HepG2 (cell line): ENCODE measurements at places on chromosomes 4 and X. TPM values are rescaled to one million over a fixed set of nuclear protein-coding genes. Genes with fewer than 3 reads are reported as not detected.

GRCh38 chr4:124177647-124178425, 534.7 kb downstream of the ANKRD50 start:
- no peak for DNase-seq

- no peak for DNase-seq
These were observed 78.2 kb upstream of the C4orf54 start for GRCh38 chr4:99735822-99736221.

DNA sequence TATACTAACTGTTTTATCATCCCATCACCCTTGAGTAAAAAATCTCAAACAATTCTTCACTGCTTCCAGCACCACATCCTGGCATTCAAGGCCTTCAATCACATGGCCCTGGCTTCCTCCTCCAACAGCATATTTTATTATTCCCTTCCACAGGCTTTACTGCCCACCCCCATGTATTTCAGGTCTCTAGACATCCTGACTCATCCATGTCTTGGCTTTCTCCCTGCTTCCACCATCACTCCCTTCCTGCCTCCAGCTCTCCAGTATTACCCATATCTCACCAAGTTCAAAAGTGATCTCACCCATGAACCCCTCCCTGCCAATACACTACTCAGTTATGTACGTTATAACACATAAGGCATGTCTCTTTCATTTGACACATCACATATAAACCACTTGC, 34.7 kb upstream of the PLAC1 start:
- DNase-seq, result no peak

DNA sequence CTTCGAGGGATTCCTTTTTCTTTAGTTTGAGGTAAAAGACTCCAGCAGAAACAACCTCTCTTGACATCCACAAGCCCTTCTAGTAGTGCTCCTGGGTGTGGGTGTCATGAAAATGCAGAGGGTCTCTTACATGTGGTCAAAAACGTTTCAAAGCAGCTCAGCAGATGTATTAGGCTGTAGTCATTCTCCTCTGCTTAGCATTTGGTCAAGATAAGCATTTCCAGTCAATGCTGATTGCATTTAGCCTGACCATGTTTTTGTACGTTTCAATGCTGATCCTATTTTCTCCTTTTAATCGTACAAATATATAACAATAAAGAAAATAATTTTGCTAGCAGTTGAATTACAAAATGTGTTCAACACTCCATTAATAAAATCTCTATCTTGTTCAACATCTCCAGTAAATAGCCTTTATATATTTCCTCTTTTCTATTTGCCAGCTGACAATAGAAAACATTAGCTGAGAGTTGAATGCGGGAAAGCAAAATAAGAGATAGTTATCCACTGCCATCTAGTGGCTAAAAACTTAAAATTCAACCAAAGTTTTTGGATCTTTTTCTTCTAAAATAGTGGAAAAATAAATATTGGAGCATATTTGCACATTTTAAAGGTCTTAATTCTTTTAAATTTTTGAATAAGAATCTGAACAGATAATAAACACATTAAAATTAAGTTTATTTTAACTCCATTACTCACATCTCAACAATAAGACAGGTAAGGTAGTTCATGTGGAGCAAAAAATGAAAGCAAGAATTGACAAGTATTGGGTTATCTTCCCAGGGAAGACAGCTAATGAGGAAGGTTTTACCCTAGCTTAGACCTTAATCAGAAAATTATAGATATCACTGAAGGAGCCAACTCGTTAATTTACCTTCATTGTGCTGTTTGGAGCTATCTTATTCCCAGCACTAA, 15.2 kb upstream of the PACRGL start:
- no peak for DNase-seq

DNA sequence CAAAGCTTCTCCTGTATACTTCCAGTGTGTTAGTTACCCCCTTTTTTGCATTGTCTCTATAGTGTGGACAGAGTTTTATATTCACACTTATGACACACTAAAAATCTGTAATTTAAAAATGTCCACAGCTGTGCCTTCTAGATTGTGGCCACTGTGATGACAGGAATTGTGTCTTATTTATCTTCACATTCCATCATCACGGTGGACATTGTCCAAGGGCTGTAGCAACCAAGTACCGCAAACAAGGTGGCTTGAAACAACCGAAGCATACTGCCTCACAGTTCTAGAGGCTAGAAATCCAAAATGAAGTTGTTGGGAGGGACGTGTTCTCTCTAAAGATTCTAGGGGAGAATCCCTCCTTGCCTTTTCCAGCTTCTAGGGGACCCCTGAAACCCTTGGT, 32.3 kb downstream of the CHRNA9 start:
- peak; percentile 36 for DNase-seq

- no peak for DNase-seq
These were observed 73.3 kb downstream of the CYLC1 start for GRCh38 chrX:83934220-83934619.

GRCh38 chr4:140888054-140888453, 131.9 kb upstream of the TBC1D9 start:
- no peak for DNase-seq

GRCh38 chr4:88857588-88857987, 160.0 kb upstream of the NAP1L5 start:
- no peak for DNase-seq

DNA sequence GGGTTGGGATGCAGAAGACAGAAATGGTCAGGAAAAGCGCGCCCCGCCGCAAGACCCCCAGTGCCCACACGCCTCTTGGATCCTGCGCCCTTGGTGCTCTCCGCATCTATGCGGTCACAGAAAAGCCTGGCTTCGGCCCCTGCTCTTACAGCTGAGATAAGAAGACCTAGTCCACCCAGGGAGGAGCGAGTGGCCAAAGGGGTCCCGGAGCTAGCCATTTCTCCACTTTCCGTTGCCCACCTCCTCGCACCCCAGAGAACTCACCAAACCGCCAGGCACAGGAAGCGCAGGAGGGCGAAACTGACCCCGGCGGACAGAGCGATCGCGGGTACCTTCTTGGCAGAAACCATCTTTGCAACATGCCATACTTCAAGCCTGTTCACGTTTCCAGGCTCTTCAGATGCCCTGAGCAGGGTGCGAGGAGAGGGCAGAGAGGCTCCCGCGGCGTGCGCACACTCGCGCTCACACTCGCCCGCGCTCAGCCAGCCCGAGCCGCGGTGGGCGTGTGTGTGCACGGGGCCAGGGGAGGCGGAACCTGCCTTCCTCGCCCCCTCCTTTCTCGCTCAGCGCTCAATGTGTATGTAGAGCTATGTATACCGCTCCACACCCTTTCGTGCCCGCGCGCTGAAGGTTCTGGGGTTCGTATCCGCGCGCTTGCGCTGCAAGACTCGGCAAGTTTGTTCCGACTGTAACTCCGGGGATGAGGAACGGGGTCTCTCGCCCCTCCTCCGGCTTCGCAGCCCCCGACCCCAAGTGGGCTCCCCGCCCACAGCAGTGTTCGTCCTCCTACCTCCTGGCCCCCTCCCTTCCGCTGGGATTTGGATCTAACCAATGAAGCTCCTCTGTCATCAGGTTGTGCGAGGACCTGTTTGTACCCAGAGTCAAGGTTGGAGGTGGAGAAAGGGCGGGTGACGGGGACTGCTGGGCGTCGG, at the start of gene GABRA4:
GABRA4 (minus strand) TSS at position 507 of the 932 bp plus-strand sequence; CDS start at position 350, 157 bp downstream.
- no peak for DNase-seq

DNA sequence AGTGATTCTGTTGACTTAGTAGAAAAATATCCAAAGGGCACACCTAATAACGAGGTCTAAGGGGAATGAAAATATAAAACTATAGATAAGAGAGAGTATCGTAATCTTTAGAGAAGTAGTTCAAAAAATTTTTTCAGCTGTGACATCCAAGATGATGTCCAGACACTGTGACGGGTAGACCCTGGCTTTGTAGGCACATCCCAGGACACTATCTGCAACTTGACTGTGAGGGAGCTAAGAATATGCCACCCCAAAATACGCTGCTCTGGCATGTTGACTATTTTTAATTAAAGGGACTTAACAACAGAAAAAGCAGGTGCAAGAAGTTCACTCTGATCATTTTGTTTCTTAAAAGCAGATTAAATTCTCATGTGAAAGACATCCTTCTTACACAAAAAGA, 89.5 kb downstream of the CLCN4 start:
- no peak for DNase-seq

DNA sequence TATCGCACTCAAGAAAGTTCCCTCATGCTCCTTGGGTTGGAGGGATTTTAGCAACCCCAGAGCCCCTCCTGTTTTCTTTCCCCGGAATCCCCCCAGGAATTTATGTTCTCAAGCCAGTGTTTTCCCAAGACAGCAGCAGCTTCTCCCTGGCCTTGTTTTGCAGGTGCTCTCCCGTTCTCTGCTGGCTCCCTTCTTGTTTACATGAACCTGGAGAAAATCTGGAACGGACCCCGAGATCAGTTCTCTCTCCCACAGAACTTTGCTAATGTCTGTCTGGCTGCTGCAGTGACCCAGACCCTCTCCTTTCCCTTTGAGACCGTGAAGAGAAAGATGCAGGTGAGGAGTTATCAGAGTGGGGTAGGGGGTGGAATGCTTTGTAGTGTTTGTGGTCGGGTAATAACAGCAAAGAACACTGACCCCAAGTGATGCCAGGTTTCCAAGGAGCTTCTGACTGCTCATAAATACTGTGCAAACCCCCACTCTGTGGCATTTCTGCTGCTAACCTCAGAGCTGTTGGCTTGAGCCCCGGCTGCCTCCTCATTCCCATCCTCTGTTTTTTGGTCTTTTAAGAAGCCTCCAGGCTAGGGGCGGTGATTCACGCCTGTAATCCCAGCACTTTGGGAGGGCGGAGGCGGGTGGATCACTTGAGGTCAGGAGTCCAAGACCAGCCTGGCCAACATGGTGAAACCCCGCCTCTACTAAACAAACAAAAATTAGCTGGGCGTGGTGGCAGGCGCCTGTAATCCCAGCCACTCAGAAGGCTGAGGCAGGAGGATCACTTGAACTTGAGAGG, 11.1 kb downstream of the SLC25A43 start:
- peak; percentile 57 for DNase-seq

DNA sequence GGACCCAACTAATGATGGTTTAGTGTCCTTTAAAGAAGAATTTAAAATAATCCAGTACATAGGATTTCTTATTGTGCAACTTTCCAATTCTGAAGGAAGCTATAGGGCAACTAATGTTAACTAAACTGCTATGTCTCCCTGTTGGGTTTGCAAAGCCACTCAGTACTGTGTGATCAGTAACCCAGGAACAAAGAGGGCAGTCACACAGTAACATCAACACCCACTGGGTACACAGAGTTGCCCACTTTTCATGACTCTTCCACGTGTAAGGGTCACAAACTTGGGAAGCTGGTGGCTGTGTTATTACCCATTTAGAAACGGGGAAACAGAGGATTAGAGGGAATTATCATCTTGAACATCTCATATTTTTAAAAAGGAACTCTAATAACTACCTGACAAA, 555.0 kb upstream of the DIPK2B start:
- DNase-seq, result no peak

DNA sequence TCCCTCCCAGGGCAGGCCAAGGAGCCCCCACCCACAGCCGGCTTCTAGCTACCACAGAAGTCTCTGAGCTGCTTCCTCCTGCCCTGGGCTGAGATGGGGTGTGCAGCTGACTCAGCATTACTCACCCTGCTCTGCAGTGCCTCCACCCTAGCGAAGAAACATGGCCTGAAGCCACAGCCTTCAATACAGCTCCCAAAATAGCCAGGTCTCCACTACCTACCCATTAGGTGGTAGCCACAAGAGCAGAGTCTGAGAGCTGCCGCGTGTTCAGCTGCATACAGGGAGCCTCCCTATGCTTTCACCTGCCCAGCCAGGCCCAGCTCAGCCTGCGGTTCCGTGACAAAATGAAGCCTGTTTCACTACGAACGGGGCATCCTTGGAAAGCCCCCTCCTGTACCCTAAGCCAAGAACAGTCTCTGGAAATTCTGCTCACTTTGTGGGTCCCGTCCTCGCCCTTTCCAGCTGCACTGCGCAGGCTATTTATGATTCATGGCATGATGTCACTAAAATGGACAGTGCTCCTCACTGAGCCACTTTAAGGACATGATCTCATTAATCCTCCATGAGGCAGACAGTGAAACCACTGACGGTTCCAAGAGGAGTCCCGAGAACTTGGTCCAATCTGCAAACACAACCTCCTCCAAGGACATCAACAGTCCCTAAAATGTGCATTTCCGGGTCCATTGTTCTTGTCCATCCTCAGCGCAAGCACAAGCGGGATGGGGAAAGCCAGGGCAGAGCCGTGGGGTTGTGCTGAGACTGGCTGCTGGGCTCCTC, 20.2 kb downstream of the WDR1 start:
- DNase-seq, result no peak

- peak; percentile 22 for DNase-seq
These were observed 519 bp downstream of the SLC25A4 start for GRCh38 chr4:185143601-185143969.

GRCh38 chr4:185839194-185839712, 27.3 kb upstream of the SORBS2 start:
- no peak for DNase-seq

- no peak for DNase-seq
These were observed 6.2 kb downstream of the S100P start for GRCh38 chr4:6699903-6700302.

DNA sequence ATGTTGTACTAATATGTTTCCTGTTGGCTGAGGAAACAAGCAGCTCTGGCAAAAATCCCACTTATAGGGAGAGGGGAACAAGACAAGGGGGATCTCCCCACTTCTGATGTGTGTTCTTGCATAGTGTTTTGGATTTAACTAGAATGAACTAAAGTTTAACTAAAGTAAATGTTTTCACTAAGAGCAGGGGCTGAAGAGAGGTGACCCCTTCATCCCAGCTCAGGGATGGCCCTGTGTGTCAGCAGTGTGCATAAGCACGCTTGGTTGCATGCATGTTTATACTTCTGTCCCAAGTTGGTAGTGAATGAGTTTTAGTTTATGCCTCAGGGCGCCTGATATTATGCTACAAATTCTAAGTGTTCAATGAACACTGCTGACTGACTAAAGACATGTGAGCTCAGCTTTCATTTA, 169.4 kb downstream of the MGST2 start:
- DNase-seq, result peak; percentile 32

Gene ZRSR2
- 3.6 and 4.9 TPM in 2 replicates for total RNA-seq

Gene ARR3
- total RNA-seq, result not detected in 2 replicates

Gene BST1
- total RNA-seq, result 0.22 and 0.49 TPM in 2 replicates

Gene ATP6AP2
- total RNA-seq, result 29.0 and 55.6 TPM in 2 replicates

Gene ARHGEF38
- not detected in 2 replicates for total RNA-seq

Gene NR3C2
- total RNA-seq, result 0.32 and 0.46 TPM in 2 replicates

Gene ZNF711
- total RNA-seq, result 3.8 and 5.5 TPM in 2 replicates

Gene WDR17
- total RNA-seq, result not detected in 2 replicates

Gene EVC2
- total RNA-seq, result not detected in 2 replicates

Gene HTN1
- total RNA-seq, result not detected in 2 replicates

Gene ADRA2C
- total RNA-seq, result 43.8 and 69.7 TPM in 2 replicates
